ENCODE measurements at places on chromosomes 11 and 22.
A peak's percentile ranks its signal among the peaks of the same experiment; 100 is the strongest.

DNA sequence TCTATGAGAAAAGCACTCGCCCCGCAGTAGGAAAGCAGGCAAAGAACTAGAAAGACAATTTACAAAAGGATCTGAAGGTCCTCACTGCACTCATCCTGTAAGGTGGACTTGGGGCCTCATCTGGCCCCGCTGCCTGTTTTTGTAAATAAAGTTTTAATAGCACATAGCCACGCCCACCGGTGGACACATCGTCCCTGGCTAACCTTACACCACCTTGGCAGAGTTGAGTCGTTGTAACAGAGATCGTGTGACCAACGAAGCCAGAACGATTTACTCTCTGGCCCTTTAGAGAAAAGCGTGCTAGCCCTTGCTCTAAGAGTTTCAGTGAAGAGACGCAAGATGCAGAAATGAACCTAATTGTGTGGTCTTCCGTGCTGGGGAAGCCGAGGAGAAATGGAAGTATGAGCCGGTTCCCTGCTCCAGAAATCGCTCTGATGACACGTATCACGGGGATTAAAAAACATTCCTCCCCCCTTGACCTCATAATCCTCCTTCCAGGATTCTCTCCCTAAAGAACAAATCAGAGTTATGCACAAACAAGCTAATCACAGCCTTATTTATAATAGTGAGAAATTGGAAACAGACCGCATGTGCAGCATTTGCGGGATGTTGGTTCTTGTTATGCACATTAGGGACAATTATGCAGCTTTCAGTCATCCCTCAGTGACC is 80.1 kb downstream of the CDKN1C start:
- DNase-seq, result no peak

DNA sequence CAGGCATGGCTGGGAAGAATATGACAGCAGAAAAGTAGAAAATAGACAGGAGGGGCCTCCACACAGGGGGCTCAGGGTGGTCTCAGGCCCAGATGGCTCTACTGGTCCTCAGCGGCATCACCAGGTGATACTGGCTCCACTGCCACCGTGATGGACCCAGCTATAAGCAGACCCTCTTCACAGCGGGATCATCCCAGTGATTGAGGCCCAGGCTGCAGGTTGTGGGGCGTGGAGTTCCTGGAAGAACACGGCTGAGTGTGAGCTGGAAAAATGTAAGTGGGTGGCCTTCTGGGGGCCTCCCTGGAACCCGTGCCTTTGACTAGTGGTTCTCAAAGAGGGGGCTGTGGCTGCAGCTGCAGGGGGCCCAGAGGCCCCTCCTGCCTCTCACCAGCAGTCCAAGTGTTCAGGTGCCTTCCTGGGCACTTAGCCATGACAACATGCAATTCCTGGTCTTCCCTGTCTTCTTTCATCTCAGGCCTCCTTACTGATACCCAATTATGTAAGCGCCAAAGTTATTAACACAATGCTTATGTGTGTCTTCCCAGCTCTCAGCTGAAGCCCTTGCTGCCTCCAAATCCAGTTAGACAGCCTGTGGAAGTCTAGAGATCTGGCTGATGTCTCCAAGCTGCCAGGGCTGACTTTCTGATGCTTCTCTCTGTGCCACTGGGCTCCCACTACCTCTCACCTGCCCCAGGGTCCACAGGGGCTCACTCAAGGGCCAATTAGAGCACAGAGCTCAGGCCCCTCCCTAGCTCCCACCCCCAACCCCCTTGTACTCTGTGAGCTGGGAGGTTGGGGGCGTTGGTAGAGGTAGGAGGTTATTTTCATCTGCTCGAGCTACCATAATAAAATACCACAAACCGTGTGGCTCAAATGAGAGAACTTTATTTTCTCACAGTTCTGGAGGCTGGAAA is 110.1 kb upstream of the LMO1 start:
- DNase-seq, result peak; percentile 10

DNA sequence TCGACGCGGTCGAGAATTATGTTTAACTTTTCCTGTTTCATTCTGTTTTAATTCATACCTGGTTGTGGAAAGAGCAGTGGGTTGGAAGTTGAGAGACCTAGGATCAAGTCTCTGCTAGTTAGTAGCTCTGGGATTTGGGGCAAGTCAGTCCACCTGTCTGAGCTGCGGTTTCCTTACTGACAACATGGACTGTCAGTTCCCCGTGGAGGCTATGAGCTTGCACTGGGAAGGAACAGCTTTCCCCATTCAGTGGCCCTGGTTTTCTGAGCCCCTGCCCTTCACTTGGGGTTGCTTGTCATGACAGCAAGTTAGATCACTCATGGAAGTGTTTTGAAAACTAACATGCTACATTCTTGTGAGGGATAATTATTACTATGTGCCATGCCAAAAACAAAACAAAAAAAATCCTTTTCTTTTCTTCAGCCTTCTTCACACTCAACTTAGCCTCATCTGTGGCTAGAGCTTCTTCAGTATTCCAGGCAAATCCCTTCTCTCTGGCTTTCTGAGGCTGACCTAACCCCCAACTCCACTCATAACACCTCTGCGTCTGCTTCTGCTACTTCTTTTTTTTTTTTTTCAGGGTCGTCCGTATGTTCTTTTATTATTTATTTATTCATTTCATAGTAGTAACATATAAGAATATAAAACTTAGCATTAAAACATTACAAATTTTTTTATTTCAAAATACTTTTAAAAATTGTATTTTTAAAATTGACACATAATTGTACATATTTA is 43.0 kb upstream of the ZBED5 start:
- no peak for DNase-seq

DNA sequence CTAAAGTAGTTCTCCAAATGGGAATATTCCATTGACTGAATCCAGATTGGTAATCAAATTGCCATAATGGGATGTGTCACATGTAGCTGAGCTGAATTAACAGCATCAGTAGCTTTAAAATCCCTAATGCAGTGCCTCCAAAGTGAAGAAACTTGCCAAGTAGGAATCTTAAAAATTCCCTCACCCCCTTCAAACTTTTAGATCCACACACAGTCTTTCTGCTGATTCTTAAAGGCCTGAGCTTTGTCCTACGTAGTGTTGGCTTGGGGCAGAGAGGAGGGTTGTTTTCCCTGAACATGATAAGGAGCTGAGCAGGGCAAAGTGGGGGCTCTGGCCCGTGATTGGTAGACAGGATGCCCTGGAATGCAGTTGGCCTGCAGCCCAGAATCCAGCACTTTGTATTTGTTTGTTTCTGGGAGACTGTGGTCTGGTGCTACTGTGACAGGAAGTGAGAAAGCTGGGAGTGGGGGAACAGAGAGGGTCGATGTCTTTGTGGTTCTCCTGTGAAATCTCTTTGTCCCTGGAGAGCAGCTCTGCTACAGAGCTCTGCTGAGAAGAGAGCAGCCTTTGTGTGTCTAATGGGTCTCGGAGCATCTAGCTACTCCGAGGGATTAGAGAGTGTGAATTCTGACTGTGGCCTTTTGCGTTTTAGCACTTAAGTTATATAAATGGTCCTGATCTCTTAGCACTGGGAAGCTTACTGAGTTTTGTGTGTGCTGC is 16.9 kb downstream of the CTNND1 start:
- peak; percentile 89 for DNase-seq

GRCh38 chr22:45639747-45640102 is 31.9 kb upstream of the ATXN10 start:
- DNase-seq, result no peak

DNA sequence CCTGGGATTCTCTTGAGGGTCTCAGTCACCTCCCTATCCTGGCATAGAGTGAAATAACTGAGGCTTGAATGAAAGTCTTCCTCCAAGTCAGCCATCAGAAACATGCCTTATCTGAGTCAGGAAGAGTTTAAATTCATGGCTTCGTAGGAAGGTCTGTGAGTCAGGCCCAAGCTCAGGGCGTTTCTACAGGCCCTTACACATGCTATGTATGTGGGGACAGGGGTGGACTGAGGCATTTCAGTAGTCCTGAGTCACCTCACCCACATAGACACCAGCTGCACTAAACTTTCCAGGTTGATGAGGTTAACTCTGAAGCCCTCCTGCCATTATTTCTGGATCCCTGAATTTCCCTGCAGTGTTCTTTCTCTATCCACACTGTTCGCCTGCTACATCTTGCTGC is 134.6 kb upstream of the RCN1 start:
- no peak for DNase-seq

All from left colon (tissue), 2 donors.